ENCODE measurements at places on chromosomes 6 and 20.

DNA sequence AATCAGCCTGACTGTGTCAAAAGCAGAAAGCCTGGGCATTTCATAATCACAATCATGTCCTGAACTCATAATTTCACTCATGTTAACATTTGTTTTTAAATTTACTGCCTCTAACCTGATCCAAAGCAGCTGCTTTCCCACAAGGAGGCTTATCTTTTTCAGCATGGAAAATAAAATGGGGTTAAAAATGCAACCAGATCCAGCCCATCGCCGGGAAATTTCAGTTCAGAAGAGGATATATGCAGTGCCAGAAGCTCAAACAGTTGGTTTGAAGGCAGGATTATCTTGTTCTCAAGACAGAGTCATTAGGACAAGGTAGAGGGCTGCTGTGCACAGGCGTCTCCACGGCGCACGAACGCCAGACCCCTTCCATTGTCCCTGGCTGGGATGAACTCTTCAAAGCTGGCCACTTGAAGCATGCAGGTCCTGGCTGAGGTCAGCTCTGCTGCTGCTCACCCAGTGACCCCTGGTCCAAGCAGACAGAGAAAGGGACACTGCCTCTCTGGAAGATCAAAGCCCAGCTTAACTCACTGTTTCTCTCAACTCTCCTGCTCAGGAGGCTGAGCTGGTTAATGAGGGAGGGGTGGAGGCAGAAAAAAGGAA lies 191.1 kb upstream of the HEY2 start:
- DNase-seq, result no peak

DNA sequence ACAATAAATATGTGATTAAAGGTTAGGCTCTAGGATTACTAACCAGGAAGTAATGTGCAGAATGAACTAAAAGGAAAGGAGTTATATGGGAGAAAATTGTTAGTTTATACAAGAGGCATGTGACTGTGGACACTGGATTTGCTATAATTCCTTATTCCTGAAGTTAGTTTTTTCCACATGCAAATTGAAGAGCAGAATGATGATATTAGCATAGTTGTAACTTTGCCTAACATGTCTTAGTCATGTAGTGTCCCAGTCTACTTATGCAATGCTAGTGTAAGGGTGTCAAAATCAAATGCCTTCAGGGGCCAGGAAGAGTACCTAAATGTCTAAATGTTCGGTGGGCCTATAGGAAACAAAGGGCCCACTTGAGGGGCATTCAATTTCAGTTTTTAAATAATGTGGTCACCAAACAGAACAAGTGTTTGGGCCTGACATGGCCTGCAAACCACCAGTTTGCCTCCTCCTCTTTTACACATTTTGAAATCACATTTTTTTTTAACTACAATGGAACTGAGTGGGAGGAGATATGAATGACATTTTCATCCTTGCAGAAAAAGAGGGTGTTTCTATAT lies 28.0 kb upstream of the CEP85L start:
- no peak for DNase-seq

GRCh38 chr6:137944793-137945498 lies 77.9 kb downstream of the TNFAIP3 start:
- DNase-seq, result peak; percentile 69

- no peak for DNase-seq
Observed at GRCh38 chr6:89566930-89567629, 71.5 kb downstream of the LYRM2 start.

GRCh38 chr20:19602675-19603375 lies 155.2 kb upstream of the RIN2 start:
- no peak for DNase-seq

DNA sequence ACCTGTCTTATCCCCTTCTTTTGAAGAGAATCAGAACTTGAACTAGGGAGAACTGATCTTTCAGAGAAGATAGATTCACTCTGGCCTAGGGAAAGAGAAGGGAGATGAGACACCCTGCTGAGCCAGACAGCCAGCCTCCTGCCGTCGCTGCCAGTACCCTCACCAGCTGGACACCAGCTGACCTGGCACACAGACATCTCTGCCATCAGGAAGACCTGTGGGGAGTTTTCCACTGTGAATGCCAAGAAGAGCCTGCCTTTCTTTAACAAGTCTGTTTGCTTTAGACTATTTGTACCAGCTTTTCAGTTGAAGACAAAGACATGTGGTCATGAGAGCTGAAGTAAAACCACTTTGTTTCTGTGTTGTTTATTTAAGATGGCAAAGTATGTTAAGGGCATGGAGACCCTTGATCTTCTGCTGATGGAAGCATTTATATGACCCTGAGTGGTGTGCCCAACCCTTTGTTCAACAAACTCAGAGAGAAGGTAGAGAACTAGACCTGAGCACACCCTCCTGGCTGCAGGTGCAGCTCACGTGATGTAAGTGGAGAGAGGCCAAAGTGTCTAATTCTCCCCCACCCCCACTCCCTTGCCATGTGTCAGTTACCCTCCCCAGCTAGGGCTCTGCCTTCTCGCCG lies 82.3 kb upstream of the SLC24A3 start:
- no peak for DNase-seq

- no peak for DNase-seq
Observed at GRCh38 chr6:45704056-45704800, 311.4 kb downstream of the CLIC5 start.

DNA sequence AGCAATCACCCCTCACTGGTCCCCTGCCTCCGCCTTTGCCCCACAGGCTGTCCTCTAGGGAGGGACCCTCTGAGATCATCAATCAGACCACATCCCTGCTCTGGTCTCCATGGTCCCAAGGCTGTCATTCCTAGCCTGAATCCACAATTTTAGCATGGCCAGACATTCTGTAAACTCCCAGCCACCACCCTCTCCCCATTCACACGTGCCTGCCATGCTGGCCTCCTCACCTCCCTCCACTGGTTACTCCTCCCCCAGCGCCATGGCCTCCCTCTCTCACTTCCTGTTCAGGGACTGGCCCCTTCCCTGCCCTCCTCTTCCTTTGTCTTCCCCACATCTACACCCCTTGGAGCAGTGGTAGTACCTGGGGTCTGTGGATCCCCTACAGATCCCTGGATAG lies 150.7 kb upstream of the MLN start:
- no peak for DNase-seq

- no peak for DNase-seq
Observed at GRCh38 chr20:15795305-15796019, 777.8 kb downstream of the KIF16B start.

- peak; percentile 25 for DNase-seq
Observed at GRCh38 chr6:35089935-35090505, 51.1 kb downstream of the TCP11 start.

DNA sequence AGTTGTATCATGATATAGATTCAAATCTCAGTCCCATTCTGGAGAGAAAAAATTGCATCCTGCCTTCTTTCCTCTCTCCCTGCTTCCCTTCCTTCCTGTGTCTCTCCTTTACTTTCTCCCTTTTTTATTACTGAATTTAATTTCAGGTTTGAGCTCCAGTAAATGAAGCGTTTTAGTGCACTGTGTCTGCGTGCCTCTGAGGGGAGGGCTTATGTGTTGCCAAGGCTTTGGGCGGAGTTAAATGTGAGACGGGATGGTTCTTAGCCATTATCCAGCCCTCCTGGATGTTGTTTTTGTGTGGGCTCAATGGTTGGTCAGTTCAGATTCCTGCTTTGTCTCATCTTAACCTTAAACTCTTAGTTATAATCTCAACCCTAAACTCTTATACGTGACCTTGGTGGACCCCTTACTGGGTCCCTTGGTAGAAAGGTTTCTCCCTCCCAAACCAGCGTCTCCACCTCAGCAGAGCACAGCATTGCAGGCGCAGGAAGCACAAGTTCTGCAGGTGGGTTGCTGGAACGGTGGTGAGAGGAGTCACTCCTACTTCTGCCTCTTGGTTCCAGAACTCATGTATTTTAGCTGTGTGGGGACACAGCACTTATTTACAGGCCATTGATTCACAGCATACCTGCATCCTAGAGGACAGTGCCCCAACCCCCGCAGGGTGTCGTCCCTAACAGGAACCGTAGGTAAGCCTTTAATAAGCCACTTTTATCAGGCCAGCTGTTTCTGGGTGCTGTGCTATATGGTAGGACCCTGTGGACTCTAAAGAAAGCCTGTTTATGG lies 68.5 kb downstream of the DNAH8 start:
- DNase-seq, result no peak

GRCh38 chr20:48847498-48848205 lies 19.9 kb upstream of the PREX1 start:
- DNase-seq, result no peak

DNA sequence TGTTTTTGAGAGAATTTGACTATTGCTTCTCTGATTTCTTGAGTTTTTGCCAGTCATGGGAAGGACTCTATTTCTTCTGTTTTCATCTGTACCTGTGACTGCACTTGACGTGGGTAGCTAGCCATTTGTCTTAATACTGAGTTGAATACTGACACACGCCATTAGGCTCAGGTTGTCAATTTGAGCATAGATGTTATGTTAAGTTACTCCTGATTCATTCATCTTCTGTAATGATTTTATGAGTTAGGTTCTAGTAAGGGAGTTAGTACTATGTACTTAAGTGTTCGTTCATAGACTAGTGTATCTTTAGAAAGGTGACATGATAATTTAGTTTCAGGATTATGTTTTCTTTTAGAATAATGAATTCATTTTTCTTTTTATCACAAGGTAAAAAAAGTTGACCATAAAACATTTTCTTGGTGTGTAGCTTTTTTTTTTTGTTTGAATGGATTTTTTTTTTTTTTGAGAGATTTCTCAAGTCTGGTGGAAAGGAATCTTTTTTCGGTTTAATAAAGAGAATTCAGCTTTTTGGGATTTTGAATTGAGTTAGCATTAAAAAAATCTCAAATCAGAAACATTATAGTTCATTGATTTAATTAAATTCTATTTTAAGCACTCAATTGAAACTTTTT lies 1.7 kb downstream of the AFDN start:
- DNase-seq, result no peak

GRCh38 chr6:56710967-56711366 lies 68.3 kb upstream of the DST start:
- DNase-seq, result no peak

DNA sequence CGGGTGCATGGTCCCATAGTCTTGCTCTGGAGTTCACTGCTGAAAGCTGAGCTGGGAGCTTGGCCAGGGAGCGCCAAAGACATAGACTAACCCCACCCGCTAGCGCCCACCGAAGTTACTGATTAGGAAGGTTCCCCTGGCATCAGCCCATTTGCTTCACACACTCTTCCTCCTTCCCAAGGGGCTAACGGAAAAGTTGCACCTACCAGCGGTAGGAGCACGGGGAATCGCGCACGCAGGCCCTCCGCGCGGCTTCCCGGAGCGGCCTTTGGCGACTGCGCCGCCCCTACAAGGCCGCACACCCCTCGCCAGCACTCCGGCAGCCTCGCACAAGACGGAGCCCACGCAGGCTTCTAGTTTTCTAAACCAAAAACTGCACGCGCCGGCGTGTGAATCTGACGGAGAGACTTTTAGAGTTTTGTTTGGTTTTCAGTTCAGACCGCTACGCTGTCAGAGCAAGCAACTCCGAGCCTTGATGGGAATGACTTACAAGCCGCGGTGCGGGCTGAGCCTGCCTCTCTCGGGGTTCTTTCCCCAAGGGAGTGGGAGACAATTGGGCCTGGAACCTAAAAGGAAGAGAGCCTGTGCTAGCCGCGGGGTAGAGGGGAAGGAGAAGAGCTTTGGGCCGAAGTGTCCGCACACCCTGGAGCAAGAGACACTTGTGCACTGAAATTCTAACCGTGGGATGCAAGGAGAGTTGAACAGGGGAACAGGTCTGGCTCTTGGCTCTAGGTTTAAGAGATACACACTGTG lies 891 bp upstream of the POU3F2 start:
- peak; percentile 54 for DNase-seq

DNA sequence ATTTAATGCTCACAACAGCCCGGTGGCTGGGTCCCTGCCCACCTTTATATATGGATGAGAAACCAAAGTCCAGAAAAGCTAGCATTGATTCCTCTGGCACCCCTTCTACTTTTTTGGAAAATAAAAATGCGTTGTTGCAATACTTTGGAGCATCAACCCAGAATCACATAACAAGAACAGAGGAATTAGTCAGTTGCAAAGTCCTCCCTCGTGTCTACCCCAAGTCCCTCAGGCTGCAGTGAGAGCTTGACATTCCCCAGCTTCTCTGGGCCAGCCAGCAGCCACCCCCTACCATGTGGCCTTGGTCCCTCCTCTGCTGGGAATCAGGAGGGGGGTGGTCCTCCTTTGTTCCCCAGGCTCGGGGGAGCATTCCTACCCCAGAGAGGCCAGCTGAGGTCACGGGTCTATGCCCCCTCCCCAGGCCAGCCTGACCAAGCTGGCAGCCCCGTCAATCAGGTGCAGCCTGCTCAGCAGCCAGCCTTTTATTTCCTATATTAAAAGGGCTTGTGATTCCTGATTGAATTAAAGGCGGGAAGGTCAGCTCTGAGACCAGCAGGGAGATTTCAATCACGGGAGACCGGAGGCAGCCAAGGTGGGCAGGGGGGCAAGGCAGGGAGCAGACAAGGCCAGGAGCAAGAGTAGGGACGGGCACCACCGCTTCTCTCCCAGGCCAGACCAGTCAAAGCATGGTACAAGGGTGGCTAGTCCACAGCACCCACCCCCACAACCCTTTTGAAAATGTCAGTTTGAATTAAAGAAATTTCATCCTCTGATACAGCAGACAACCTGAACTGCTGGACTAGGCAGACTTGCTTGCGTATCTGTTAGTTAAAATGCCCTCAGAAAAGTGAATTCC lies 158.9 kb downstream of the MRPL14 start:
- no peak for DNase-seq

GRCh38 chr6:8088886-8089285 lies 13.5 kb downstream of the EEF1E1 start:
- no peak for DNase-seq

DNA sequence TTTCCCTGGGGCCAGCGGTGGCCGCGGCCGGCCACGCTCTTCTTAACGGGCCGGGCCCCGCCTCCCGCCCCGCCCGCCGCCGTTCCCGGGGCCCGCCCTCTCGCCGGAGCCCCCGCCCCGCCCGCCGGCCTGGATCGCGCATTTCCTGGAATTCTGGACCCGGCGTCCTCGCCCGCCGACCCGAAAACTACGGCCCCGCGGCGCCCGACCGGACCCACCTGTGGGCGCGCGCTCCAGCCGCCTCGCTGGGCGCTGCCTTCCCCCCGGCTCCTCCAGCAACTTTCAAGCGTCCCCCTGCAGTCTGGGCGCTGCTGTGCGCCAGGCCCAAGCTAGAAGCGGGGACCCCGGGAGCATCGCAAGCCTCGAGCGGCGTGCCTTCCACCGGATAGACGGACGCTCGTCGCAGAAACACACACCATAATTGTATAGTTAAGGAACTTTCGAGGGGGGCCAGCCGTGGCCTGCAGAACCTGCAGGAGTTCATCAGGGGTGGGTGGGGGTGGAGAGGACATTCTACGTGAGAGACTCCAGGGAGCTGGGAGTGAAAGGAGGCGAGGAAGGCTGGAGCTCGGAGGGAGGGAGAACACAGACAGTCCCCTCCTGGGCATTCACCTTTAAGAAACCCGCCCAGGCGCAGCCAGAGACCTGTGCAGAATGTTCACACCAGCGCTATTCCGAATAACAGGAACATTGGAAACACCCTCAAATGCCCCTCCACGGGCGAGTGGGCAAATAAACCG lies at the start of gene ADA:
TSS of gene ADA (minus strand) at position 16 of the 740 bp plus-strand sequence. CDS start 92 bp downstream, outside the sequence.
- peak; percentile 45 for DNase-seq
